ENCODE measurements at places on chromosomes 2 and 18. TPM values are rescaled to one million over a fixed set of nuclear protein-coding genes. Genes with fewer than 3 reads are reported as not detected.

- H3K4me1 ChIP-seq, result no peaks in the 10 kb centered on the region
- H3K27me3 ChIP-seq, result no peaks in the 10 kb centered on the region
- no peaks in the 10 kb centered on the region for H3K36me3 ChIP-seq
- H3K4me3 ChIP-seq, result no peak overlapping the region
- H3K27ac ChIP-seq, result no peak overlapping the region
- no peak for DNase-seq
Observed at GRCh38 chr2:128687565-128687964, 368.9 kb upstream of the HS6ST1 start.

DNA sequence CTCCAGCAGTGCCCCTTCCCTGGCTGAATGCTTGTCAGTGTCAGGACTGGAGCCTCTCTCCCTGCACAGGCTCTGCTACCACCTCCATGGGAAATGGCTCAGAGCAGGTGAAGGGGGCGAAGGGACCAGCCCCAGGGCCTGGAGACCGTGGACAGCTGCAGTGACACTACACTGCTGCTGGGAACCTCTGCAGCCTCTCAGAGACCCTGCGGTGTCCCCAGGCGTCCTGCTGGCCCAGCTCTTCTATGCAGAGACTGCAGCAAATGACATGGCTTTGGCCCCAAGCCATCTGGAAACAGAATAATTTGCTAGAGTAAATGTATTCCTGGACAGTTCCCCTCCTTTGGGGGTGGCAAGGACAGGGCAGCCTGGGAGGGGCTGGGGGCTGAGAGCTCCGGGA, 53.2 kb downstream of the CIB4 start:
- no peak overlapping the region for H3K4me3 ChIP-seq
- no peak overlapping the region for H3K27ac ChIP-seq
- H3K4me1 ChIP-seq, result peaks cover 12% of the 10 kb centered on the region
- H3K36me3 ChIP-seq, result no peaks in the 10 kb centered on the region

GRCh38 chr2:161843936-161844335, 219.7 kb downstream of the SLC4A10 start:
- H3K4me3 ChIP-seq, result no peak overlapping the region
- H3K27me3 ChIP-seq, result no peaks in the 10 kb centered on the region
- H3K36me3 ChIP-seq, result no peaks in the 10 kb centered on the region
- DNase-seq, result no peak
- no peak overlapping the region for H3K27ac ChIP-seq

GRCh38 chr2:177254433-177255226, 9.9 kb downstream of the NFE2L2 start:
- H3K36me3 ChIP-seq, result peaks cover 24% of the 10 kb centered on the region
- H3K4me3 ChIP-seq, result no peak overlapping the region
- peaks cover 6% of the 10 kb centered on the region for H3K4me1 ChIP-seq
- H3K27ac ChIP-seq, result no peak overlapping the region

The IL37 gene
- polyA plus RNA-seq, result not detected

DNA sequence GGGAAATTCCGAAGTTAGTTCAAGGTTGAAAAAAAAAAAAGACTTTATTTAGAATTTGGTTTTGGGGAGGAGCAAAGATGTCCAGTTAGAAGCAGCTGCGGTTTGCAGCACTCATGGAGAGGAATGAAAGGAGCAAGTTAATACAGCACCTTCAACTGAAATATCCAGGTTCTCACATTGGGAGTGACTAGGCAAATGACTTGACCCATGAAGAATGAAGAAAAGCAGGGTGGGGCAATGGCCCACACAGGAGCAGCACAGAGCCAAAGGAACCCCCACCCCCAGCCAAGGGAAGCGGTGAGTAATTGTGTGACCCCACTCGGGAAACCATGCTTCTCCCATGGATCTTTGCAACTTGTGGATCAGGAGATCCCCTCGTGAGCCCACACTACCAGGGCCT, 32.8 kb downstream of the ZNF892 start:
- no peaks in the 10 kb centered on the region for H3K4me1 ChIP-seq
- DNase-seq, result no peak
- no peak overlapping the region for H3K27ac ChIP-seq
- no peak overlapping the region for H3K4me3 ChIP-seq

DNA sequence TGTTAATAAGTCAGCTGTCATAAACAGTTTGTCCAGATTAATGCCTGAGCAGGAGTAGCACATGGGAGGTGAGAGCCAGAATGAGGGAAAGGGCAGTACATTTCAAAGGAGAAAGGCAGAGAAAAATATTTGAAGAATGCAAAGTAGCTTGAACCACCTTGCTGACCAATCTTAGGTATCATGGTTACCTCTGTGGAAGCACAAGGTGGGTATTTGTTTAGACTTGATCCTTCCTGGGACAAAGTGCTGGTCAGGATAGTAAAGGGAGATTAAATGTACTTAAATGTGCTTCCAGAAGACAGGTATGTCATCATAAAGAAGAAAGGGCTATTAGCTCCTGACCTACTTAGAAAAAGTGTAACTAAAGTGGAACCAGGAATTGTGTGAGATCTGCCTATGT, 105.0 kb downstream of the LRRTM1 start:
- no peak for DNase-seq
- no peaks in the 10 kb centered on the region for H3K4me1 ChIP-seq
- no peaks in the 10 kb centered on the region for H3K36me3 ChIP-seq
- H3K27me3 ChIP-seq, result no peaks in the 10 kb centered on the region

DNA sequence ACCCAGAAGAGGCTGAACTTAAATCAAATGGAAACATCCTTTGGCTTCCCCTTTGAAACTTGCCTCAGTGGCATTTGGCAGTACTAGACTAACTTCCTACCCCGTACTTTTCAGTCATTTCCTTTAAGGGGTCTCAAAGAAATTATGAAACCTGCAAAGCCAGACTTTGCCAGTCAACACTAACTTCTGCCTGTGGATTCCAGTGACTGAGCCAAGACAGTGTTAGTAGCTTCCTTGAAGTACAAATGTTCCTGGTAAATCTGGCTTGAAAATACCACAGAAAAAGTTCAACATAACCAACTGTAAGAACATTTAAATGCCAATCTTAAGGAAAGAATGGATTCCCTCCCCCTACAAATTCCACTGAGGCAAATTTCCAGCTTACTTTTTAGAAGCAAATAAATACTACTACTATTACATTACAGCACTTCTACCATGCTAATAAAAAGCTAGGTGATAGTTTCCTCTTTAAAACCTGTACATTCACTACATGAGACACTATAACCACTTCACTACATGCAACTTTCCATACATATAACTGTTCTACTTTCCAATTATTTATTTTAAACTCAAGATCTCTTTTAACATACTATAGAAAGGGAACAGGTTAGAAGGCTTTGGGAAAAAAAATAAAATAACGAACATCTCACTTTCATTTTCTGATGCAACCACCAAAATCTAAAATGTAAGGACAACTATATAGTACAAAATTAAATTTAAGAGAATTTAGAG, 2.4 kb downstream of the PELI1 start:
- H3K36me3 ChIP-seq, result no peaks in the 10 kb centered on the region
- peak overlapping the region; percentile 28 for H3K27ac ChIP-seq
- H3K4me1 ChIP-seq, result peaks cover 14% of the 10 kb centered on the region
- H3K27me3 ChIP-seq, result no peaks in the 10 kb centered on the region
- H3K4me3 ChIP-seq, result peak overlapping the region; percentile 95

- H3K36me3 ChIP-seq, result peaks cover 45% of the 10 kb centered on the region
- DNase-seq, result no peak
- no peak overlapping the region for H3K27ac ChIP-seq
- H3K4me3 ChIP-seq, result no peak overlapping the region
- H3K27me3 ChIP-seq, result no peaks in the 10 kb centered on the region
- H3K4me1 ChIP-seq, result no peaks in the 10 kb centered on the region
Observed at GRCh38 chr2:63013438-63013837, 37.2 kb upstream of the OTX1 start.

- H3K36me3 ChIP-seq, result no peaks in the 10 kb centered on the region
- H3K4me3 ChIP-seq, result no peak overlapping the region
- H3K27me3 ChIP-seq, result no peaks in the 10 kb centered on the region
- H3K4me1 ChIP-seq, result peaks cover 29% of the 10 kb centered on the region
Observed at GRCh38 chr2:128732976-128733431, 414.3 kb upstream of the HS6ST1 start.

GRCh38 chr2:238043851-238044250, 16.9 kb upstream of the SCLY start:
- no peak for DNase-seq
- no peak overlapping the region for H3K27ac ChIP-seq
- peaks cover 55% of the 10 kb centered on the region for H3K36me3 ChIP-seq
- no peak overlapping the region for H3K4me3 ChIP-seq

The C2orf81 gene
- 1.2 TPM for polyA plus RNA-seq

DNA sequence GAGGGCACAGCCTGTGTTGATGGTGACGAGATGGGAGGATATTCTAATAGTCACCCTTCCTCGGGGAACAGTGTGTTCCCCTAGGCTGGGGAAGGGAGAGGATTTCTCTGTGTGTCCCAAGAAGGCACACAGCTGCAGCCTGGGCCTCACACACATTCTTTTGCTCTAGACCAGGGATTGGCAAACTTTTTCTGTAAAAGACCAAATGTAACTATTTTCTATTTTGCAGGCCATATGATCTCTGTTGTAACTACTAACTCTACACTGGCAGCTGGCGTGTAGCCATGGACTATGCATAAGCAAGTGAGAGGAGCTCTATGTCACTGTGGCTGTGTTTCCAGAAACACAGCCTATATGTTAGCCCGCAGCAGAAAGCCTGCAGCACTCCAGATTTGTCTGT, 65.8 kb downstream of the ARHGAP28 start:
- DNase-seq, result no peak
- no peaks in the 10 kb centered on the region for H3K27me3 ChIP-seq
- H3K27ac ChIP-seq, result no peak overlapping the region
- H3K4me1 ChIP-seq, result no peaks in the 10 kb centered on the region
- H3K4me3 ChIP-seq, result no peak overlapping the region
- H3K36me3 ChIP-seq, result no peaks in the 10 kb centered on the region

GRCh38 chr2:32627441-32627813, 423 bp upstream of the TTC27 start:
- H3K27ac ChIP-seq, result peak overlapping the region; percentile 18
- peak overlapping the region; percentile 88 for H3K4me3 ChIP-seq
- H3K4me1 ChIP-seq, result peaks cover 11% of the 10 kb centered on the region
- peaks cover 13% of the 10 kb centered on the region for H3K36me3 ChIP-seq
- peak; percentile 68 for DNase-seq

GRCh38 chr2:224946895-224947294, 95.4 kb downstream of the DOCK10 start:
- no peaks in the 10 kb centered on the region for H3K36me3 ChIP-seq
- no peaks in the 10 kb centered on the region for H3K27me3 ChIP-seq
- no peak for DNase-seq
- no peak overlapping the region for H3K27ac ChIP-seq
- H3K4me1 ChIP-seq, result peaks cover 25% of the 10 kb centered on the region

DNA sequence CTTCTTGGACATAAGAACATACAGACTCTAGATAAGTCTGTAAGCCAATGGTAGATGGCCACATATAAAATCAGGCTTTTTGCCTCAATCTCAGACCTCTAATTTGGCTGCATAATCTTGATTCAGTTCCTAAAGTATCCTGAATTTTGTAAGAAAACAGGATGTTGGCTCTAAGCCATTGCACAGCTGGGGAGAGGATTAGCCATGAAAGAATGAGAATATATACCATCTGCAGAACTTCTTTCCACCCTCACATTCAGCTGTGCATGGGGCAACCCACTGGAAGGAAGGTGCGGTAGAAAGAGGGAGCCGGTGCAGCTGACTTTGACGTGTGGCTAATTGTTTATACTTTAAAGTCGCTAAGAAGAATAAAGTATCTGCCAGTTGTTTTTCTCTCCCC, 1061.6 kb upstream of the FAM98A start:
- no peak overlapping the region for H3K4me3 ChIP-seq
- no peaks in the 10 kb centered on the region for H3K4me1 ChIP-seq
- DNase-seq, result no peak
- no peaks in the 10 kb centered on the region for H3K27me3 ChIP-seq

DNA sequence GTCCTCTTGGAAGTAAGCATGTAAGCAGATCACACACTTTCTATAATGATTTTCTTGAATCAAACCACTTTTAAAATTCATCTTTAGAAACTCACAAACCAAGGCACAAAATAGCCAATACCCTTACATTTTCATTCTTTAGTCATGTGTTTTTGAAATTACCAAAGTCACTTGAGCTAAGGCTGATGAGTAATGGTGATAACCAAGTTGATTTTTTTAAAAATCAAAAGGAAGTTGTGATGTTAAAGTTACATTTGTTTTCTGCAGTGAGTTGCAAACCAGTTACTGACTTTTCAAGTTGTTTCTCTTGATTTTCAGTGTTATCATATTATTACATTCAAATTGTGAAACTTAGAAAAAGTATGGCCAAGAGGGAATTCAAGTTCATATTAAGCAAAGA, 21.5 kb upstream of the IL18RAP start:
- no peak overlapping the region for H3K27ac ChIP-seq
- peaks cover 19% of the 10 kb centered on the region for H3K27me3 ChIP-seq
- DNase-seq, result no peak

DNA sequence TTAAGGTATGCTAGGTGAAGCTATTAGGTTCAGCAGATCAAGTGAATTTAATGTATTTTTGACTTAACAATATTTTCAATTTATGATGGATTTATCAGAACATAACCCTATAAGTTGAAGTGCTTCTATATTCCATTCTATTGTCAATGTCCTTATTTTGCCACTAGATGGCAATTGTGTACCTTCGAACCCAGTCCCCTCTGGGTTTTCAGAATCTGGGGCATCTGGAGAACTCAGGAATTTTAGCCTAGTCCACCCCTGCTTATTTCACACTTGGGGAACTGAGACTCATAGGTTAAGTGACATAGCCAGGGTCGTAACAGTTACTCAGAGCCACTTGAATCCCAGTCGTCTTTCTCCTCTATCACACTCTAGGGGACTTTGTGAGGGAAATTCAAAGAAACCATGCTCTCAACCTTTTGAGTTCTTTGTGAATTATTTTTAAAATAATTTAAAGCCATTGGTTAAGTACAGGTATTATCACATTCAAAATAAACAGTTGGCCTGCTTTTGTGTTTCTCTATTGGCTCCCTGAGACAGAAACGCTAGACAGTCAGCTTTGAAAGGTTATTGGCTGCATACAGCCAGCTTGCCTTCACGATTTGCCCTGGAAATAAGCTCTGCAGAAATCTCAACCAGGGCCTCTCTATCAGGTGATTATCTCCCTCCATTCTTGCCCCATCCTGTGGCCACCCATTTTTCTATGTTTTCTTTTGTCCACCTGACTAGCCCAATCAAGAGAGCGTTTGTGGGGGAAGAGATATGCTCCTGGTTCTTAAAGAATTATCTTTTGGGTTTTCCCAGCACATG, 145.0 kb downstream of the TTC27 start:
- H3K27me3 ChIP-seq, result no peaks in the 10 kb centered on the region
- no peak overlapping the region for H3K27ac ChIP-seq
- H3K36me3 ChIP-seq, result peaks cover 13% of the 10 kb centered on the region
